Activated CD4-positive, alpha-beta T cell treated with anti-CD3 and anti-CD28 coated beads for 48 hours (primary cell): ENCODE measurements at places on chromosomes 16 and 17.

- no peak for DNase-seq
Measured at GRCh38 chr16:87060034-87060986, 256.9 kb downstream of the C16orf95 start.

DNA sequence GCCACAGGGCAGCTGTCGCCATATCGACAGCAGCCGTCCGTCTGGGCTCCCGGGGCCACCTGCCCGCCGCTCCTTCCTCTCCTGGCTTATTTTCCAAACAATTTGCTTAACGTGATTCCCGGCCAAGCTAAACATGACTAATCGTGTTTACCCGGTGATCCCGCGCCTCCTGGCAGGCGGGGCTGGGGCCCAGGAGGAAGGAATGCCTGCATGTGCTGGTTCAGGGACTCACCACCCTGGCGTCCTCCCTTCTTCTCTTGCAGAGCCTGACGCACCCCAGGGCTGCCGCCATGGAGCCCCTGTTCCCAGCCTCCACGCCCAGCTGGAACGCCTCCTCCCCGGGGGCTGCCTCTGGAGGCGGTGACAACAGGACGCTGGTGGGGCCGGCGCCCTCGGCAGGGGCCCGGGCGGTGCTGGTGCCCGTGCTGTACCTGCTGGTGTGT, 6.1 kb downstream of the SSTR5 start:
- DNase-seq: no peak

- DNase-seq: no peak
Measured at GRCh38 chr16:24511174-24511573, 28.2 kb upstream of the RBBP6 start.

DNA sequence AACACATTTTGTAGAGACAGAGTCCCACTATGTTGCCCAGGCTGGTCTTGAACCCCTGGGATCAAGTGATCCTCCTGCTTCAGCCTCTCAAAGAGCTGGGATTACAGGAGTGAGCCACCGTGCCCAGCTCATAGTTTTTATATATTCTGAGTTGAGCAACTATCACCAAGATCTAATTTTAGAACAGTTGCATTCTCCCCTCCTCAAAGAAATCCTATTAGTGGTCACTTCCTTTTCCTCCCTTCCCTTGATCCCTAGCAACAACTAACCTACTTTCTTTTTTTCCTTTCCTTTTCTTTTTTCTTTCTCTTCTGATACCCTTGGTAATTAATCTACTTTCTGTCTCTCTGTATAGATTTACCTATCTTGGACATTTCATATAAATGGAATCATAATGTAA, 61.5 kb upstream of the B4GALNT2 start:
- DNase-seq: no peak

DNA sequence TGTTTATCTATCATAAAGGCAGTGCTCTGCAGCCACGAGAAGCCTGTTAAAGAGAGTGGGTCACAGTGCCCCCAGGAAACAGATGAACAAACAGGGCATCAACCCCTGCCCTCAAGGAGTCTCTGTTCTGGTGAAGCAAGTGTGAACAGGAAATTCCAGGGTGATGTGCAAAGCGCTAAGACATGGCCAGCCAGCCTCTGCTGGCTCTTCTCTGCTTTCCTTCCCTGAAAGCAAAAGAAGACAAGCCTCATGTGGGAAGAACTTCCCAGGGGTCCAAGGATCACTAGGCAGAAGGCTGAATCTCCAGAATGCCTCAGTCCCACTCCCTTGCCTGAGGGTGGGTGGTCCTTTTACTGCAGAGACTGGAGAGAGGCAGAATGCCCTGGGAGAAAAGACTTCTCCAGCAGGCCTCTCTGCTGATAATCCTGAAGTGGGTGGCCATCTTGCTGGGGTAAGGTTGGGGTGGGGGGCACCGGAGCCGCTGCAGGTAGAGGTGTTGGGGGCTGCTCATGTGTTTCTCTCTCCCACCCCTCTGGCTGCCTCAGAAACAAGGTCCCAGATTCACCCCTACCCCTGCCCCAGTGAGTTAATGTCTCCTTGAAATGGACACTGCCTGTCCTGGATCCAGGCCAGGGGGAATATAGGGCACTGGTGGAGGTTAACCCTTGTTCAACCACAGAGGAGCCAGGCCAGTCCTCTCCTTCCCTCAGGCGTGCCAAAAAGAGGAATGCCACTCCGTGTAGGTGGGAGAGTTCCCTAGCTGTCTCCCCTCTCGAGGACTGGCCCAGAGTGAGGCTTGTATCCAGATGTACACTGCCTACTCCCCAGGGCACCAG, 2.4 kb downstream of the ANKRD13B start:
- DNase-seq: no peak

- no peak for DNase-seq
Measured at GRCh38 chr16:1313721-1314369, 4.4 kb downstream of the UBE2I start.

DNA sequence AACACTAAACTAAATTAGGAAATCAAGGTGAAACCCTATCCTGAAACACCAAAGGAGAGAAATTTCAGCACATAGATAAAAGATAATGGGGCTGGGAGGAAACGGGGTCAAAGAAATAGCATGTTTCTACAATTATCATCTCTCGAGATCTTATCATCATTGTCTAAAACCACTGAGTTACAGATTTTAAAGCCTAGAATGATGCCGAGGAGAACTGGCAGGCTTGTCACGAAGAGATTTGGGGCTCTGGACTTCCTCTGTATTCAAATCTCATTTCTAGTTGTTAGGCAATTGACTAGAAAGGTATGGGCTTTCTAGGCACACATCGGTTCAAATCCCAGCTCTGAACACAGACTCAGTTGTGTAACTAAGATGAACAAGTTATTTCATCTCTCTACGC, 9.3 kb downstream of the PDZD9 start:
- DNase-seq: no peak

GRCh38 chr16:68345958-68346635, 35.3 kb downstream of the PRMT7 start:
- DNase-seq: no peak

- DNase-seq: no peak
Measured at GRCh38 chr17:81069135-81069645, 34.2 kb downstream of the BAIAP2 start.

DNA sequence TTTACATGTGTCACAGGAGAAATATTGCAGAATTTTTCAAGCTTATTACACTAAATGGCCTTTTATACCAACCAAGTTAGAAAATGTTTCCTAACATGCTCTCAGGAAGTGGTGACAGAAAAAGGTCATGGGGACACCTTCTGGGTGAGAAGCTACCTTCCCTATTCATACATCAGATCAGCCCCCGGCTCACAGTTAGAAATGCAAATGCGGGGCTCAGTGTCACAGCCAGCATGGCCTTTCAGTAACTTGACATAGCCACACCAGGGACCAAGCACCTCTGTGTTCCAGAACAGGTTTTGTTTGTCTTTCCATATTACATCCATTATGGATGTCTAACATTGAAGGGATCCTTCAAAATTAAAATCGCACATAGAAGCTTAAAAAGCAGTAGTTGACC, 59.5 kb downstream of the CHD9NB start:
- no peak for DNase-seq

DNA sequence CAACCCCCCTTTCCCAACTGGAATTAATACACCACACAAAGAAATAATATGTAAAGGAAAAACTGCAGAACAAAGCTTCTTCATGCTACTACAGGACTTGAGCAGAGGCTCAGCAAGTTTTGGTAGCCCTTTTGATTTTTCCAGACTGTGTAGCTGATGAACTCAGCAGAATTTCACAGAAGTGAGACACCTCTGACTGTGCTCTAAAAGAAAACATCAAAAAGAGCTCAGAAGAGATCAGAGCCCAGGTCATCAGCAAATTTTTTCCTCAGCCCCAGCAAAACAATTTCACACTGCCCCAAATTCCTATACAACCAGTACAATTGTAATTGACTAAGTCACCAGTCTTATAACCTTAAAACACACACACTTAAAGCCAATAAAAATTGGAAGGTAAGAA, 38.0 kb downstream of the TTC19 start:
- DNase-seq: no peak

- no peak for DNase-seq
Measured at GRCh38 chr16:561413-561794, 1.2 kb downstream of the PRR35 start.

DNA sequence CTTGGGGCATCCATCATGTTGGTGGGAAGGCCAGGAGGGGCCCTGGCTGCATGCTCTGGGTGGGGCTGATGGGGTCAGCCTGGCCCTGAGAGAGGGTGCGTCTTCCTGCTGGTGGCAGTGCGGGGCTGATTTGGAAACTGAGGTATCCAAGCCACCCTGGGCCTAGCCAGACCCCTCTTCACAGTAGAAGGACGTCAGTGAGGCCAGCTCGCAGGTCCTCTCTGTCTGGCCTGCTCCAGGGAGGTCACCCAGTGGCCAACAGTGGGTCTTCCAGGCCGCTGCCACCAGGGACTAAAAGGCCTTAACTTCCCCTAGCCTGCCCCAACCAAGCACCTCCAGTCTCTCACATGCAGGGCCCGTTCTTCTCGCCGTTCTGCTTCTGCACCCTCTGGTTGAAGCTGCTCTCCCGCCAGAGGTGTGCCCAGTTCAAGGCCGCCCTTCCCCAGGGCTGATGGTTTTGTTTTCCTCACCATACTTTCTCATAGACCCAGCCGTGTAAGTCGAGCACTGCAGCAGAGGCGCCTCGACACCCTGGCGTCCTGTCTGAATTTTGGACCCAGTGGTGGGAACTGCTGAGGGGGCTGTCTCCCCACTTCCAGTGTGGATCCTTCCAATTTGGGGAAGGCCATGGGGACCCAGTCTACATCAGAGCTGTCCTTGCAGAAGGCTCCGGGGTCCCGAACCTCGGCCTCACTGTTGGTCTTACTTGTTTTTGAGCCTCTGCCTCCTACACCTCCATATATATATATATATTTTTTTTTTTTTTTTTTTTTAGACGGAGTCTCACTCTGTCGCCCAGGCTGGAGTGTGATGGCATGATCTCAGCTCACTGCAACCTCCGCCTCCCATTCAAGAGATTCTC, 42.9 kb upstream of the CDC42EP4 start:
- DNase-seq: no peak

- DNase-seq: no peak
Measured at GRCh38 chr17:79223471-79223870, 148.8 kb downstream of the ENGASE start.
